ENCODE measurements at places on chromosomes 6 and 20. TPM values are rescaled to one million over a fixed set of nuclear protein-coding genes. Genes with fewer than 3 reads are reported as not detected.

DNA sequence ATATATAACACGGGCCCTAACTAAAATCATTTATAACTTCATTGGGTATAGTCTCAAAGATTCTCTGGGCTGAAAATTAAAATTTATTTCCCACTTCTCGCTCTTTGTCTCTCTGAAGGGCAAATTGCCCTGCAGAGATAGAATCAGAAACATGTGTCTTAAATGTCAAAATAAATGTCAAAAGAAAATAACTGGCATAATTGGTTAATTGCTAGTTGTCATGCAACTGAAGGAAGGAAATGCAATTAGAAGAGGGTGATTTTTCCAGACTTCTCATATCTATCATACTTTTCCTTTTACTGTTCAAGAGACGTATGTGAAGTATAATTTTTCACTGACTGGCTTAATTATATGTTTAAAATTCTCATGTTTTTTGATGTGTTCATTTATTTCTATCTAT, 80.3 kb upstream of the HMGCLL1 start:
- no peak for DNase-seq

GRCh38 chr6:6599468-6599873, 11.0 kb downstream of the LY86 start:
- DNase-seq, result no peak

DNA sequence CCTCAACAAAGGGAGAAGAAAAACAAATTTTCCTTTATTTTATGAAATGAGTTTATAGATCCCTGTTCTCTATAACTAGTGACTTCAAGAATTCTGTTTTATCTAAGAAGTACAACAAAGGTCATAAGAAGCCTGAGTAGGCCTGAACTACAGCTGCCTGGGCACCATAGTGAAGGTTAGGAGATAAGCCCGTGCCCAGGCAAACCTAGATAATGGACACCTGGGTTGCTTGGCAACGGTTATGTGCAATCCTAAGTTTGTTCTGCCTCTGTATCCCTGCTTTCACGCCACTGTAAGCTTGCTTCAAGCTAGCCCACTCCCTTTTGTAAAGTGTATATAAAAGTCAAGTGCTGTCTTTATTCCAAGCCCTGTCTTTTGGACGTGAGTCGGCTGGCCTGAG, 23.2 kb downstream of the SCGN start:
- no peak for DNase-seq

GRCh38 chr20:3818155-3819151, 1.9 kb upstream of the AP5S1 start:
- no peak for DNase-seq

ADGRF5 gene
- total RNA-seq, result not detected

DNA sequence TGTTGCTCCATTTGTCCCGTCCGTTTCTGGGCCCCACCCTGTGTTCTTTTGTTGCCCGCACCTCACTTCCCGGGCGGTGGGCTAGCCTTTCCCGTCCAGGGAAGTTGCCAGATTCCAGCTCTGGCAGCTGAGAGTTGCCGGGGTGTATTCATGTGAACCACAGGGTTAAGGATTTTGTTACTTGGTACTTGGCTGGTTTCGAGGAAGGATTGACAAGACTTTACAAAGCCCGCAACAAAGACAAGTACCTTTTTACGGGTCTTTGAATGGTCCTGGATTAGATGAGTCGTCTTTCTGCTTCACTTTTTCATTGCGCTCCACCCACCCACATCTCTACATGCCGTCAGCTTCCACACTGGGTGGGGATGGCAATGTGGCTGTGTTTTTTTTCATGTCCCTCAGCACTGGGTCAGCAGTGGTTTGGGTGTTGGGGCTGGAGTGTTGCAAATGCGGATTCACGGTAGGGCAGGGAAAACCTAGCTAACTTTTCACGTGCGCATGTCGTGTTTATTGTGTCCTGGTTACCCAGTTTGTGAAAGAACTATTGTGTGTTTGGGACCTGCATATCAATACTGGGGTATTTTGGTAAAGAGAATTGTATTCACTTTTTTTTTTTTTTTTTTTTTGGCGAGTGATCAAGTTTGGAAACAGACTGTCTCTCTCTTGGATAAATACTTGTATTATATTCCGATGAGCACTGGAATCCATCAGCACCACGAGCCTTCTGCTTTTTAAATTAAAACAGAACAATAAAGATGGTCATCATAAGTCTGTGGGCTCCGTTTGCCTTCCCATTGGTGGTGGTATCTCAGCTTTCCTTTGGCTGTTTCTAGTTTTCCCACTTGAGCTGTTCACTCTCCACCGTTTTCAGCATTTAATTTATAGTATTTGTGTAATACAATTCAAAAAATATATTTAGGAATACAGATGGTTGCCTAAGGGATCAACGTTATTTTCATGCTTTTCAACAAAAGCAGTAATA, 1.2 kb downstream of the DUSP22 start:
- DNase-seq, result no peak

DNA sequence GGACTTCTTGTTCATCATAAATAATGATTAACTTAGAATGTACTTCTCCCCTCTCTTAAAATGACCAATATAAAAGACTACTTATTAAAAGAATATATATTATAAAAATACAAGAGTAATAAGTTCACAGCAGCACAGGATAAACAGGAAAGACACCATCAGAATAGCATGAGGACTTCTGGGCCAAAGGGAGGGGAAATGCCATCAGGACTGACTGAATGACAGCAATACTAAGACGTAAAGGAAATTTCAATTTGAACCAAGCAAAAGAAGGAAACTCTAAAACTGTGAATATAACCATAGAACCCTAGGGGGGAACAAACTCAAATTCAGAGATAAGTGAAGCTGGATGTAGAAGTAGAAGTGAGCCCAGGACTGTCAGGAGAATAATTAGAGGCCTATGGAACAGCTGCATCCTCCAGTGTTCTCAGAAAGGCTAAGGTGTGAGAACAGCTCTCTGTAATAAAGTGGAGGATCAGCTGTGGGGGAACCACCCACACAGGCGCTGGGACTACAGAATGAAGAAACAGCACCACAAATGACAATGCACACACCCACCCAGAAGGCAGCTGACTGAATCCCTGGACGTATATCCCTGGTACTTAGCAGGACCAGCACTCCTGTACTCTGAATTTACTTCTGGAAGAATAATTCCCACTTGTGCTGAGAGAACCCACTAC, 37.8 kb downstream of the ZHX3 start:
- no peak for DNase-seq

TMEM170B gene
- 1.9 TPM for total RNA-seq

- no peak for DNase-seq
Observed at GRCh38 chr20:6029538-6029937, 24.3 kb downstream of the LRRN4 start.

LTA gene
- 16.7 TPM for total RNA-seq

DNA sequence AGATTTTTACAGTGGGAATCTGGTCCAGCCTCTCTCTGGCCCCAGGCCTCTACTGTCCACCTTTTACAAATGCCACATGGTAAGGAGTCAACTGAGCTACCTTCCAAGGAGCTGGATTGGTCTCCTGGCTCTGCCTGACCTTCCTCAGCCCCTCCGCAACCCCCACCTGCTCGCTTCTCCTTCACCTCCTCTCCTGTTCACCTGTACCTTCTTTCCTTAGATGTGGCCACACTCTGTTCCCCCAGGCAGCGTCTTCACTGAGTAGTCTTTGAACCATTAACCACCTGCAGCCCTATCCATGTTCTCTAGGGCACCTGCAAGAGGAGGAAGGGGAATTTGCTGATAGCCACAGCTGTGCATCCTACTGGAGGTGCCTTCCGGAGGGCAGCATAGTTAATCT, 55.3 kb upstream of the DDR1 start:
- DNase-seq, result no peak

GRCh38 chr6:119713903-119714302, 364.3 kb upstream of the MAN1A1 start:
- no peak for DNase-seq

GRCh38 chr6:132023490-132023889, 72.3 kb upstream of the CCN2 start:
- no peak for DNase-seq

GRCh38 chr6:47034926-47035325, 7.2 kb downstream of the ADGRF1 start:
- DNase-seq, result no peak

GRCh38 chr20:44477151-44477550, 1.5 kb downstream of the TTPAL start:
- no peak for DNase-seq

DNA sequence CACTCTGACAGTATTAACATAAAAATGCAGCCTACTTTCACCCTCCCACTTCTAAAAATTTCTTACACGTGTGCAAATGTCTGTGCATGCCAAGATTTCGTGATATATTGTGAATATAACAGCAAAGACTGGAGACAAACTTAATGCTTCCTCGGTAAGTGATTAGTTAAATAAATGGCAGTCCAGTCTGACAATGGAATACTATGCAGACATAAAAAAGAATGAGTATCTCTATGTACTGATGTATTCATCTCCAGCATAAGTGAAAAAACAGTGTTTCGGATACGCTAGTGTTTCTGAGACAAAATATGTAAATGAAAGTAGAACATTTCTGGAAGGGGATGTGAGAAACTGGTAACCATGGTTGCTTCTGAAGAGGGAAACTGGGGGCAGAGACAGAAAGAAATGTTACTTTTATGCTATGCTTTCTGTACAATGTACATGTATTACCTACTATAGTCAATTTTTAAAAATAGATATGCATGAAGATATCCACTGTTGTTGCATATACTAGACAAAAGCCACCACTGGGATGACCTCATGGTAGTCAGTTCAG, 7.0 kb downstream of the SLC22A23 start:
- DNase-seq, result no peak

DNA sequence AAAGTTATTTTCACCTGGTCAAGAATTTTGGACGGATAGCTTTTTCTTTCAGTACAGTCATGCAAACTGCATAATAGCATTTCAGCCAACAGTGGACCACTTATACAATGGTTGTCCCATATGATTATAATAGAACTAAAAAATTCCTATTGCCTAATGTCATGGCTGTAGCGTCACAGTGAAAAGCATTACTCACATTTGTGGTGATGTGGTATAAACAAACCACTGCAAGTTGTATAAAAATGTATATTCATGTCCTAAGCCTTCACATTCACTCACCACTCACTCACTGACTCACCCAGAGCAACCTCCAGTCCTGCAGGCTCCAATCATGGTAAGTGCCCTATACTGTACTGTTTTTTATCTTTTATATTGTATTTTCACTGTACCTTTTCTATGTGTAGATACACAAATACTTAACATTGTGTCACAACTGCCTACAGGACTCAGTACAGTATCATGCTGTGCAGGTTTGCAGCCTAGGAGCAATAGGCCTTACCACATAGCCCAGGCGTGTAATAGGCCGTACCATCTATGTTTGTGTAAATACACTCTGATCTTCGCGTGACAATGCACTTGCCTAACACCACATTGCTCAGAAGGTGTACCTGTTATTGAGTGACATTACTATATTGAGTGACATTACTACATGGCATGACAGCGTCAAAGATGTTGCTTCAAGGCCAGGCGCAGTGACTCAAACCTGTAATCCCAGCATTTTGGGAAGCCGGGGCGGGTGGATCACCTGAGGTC, 17.9 kb downstream of the ABHD12 start:
- no peak for DNase-seq

MOXD1 gene
- not detected for total RNA-seq

OOEP gene
- total RNA-seq, result 0.38 TPM

DNA sequence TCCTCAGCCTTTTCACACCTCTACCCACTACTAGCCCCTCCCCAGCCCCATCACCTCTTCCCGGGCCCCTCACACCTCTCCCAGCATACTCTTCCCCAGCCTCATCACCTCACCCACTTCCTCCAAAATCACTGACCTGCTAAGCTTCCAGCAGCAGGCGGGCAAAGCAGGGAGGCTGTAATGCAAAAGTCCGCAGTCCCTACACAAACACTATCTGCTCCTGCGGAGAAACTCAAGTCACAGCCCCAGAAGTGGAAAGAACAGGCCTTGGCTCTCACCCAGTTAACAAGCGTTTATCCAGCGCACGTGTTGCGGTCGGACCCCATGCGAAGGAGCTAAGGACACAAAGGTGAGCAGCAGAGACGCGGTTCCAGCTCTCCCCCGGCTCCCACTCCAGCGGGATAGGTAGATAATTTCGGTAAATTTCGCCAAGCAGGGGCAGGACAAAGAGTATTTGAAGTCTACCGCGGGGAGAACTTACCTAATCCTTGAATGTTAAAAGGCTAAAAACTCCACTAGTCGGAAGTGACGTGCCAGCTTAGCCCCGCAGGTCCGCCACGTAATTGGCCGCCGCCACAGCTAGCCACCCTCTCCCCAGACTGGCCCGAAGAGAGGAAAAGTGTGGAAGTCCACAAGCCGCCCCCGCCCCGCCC, 728 bp upstream of the TRIM39 start:
- DNase-seq, result peak; percentile 72

DNA sequence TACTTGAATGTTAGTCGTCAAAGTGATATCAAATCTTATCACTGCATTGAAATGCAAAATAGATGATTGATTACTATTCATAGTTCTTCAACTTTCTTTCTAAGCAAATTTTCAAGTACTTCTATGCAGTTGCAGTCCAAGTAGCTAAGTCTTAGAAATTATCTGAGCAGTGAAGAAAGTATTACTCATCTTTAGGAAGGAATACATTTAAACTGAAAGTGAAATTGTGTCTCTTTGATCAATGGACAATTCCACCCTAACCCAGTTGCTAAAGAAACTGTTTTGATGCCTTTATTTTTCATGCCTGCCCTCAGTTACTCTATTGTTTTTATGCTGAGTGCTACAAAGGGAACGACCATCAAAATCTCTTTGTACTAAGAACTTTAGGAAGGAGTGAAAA, 337.4 kb downstream of the GRIK2 start:
- no peak for DNase-seq

WDR46 gene
- total RNA-seq, result 13.6 TPM

DNA sequence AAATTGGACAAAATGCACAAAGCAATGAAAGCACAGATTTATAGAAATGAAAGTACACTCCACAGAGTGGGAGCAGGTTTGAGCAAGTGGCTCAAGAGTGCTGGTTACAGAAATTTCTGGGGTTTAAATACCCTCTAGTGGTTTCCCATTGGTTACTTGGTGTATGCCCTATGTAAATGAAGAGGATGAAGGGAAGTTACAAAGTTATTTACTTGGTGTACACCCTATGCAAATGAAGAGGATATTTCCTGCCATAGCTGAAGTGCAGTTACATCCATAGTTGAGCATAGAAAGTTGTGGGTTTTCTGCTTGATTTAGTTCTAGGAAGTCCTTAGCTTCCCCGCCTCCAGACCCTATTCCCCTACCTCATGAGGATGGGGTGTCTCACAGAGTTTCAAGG, 22.7 kb downstream of the BCAS1 start:
- no peak for DNase-seq

GUCA1A gene
- total RNA-seq, result not detected

- DNase-seq, result no peak
Observed at GRCh38 chr20:37327748-37328147, 18.2 kb upstream of the SRC start.

WFDC10B gene
- total RNA-seq, result not detected

GRCh38 chr6:22882581-22882980, 313.2 kb downstream of the HDGFL1 start:
- DNase-seq, result no peak

MED23 gene
- 59.5 TPM for total RNA-seq

DNA sequence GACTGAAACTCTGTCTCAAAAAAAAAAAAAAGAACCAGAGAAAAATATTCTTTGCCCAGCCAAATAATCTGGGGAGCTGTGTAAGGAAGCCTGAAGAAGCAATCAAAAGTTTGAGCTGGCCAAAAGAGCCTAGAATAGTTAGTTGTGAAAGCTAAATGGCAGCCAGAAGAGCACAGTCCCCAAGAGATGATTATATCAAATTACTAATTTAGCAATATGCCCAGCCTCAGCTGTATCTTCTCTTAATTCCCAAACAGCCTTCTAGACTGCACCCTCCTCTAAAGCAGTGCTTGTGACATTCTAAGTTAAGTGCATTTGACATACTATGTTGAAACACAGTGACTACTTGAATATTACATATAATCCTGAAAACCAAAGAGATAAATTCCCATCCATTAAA, 38.9 kb downstream of the CDK19 start:
- no peak for DNase-seq

Data from CD4-positive, alpha-beta T cell (primary cell).